Vagina (tissue), 2 donors: ENCODE measurements at places on chromosomes 11 and 22. TPM values are rescaled to one million over a fixed set of nuclear protein-coding genes. Genes with fewer than 3 reads are reported as not detected.

- DNase-seq: no peak
- no peak overlapping the region for H3K27ac ChIP-seq
- H3K4me1 ChIP-seq: peaks cover 21% of the 10 kb centered on the region
- no peaks in the 10 kb centered on the region for H3K36me3 ChIP-seq
- H3K27me3 ChIP-seq: no peaks in the 10 kb centered on the region
Observed at GRCh38 chr11:118148240-118148639, 4.4 kb downstream of the SCN4B start.

GRCh38 chr22:26722159-26722558 lies 64.8 kb downstream of the MIAT start:
- no peaks in the 10 kb centered on the region for H3K27me3 ChIP-seq
- no peak overlapping the region for H3K27ac ChIP-seq
- H3K36me3 ChIP-seq: peaks cover 16% of the 10 kb centered on the region
- H3K4me1 ChIP-seq: no peaks in the 10 kb centered on the region
- no peak overlapping the region for H3K4me3 ChIP-seq
- DNase-seq: no peak

GRCh38 chr11:66190786-66191185 lies 77.7 kb upstream of the RAB1B start:
- no peaks in the 10 kb centered on the region for H3K36me3 ChIP-seq
- no peak overlapping the region for H3K27ac ChIP-seq
- no peak for DNase-seq
- no peaks in the 10 kb centered on the region for H3K27me3 ChIP-seq
- no peaks in the 10 kb centered on the region for H3K4me1 ChIP-seq
- no peak overlapping the region for H3K4me3 ChIP-seq

DNA sequence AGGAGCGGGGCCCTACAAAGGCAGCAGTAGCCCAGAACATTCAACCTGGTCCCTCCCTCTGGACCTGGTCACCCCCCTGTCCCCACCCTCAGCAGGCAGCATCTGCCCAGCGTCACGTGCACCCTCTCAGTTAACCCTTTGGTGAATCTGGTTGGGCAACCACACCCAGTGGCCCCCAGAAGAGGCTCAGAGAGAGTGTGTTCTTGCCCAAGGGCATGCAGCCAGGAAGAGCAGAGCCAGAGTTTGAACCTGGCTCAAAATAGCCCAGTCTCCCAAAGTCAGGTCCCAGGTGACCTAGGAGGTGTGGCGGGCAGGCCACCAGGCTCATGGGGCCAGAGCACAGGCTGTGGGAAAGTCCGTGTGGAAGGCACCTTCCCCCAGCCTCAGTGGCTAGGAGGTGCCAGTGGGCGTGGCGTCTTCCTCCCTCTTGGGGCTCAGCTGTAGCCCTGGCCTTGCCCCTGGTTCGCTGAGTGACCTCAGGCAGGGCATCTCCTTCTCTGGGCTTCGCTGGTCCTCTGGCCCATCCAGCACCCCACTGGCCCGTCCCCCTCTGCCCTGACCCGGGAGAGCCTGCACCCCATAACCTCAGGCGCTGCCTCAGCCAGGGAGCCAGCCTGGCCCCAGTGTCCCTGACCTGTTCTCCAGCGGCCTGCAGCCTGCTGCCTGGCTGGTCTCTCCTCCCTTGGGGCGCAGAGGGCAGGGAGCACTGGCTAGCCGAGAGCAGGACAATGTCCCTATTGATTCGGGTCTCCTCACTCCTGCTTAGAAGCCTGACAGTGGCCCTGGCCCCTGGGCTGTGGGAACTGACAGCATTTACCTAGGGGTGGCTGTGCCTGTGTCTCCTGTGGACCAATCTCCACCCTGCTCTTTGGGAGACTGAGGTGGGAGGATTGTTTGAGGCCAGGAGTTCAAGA lies 7.0 kb downstream of the ALDH3B1 start:
- no peak for DNase-seq
- H3K27me3 ChIP-seq: no peaks in the 10 kb centered on the region
- no peaks in the 10 kb centered on the region for H3K36me3 ChIP-seq
- H3K27ac ChIP-seq: no peak overlapping the region
- no peak overlapping the region for H3K4me3 ChIP-seq

- peak overlapping the region; percentile 89 for H3K27ac ChIP-seq
- no peaks in the 10 kb centered on the region for H3K36me3 ChIP-seq
- no peak overlapping the region for H3K4me3 ChIP-seq
- DNase-seq: no peak
- no peaks in the 10 kb centered on the region for H3K27me3 ChIP-seq
Observed at GRCh38 chr11:76752321-76753143, 30.6 kb upstream of the TSKU start.

- no peaks in the 10 kb centered on the region for H3K36me3 ChIP-seq
- no peak overlapping the region for H3K4me3 ChIP-seq
- DNase-seq: no peak
- no peaks in the 10 kb centered on the region for H3K27me3 ChIP-seq
- no peaks in the 10 kb centered on the region for H3K4me1 ChIP-seq
Observed at GRCh38 chr22:33083212-33083611, 25.0 kb upstream of the SYN3 start.

GRCh38 chr11:104965735-104966134 lies 2.6 kb downstream of the CASP4 start:
- DNase-seq: no peak
- no peaks in the 10 kb centered on the region for H3K27me3 ChIP-seq
- H3K4me3 ChIP-seq: no peak overlapping the region
- peaks cover 43% of the 10 kb centered on the region for H3K4me1 ChIP-seq
- H3K36me3 ChIP-seq: no peaks in the 10 kb centered on the region
- H3K27ac ChIP-seq: no peak overlapping the region

DNA sequence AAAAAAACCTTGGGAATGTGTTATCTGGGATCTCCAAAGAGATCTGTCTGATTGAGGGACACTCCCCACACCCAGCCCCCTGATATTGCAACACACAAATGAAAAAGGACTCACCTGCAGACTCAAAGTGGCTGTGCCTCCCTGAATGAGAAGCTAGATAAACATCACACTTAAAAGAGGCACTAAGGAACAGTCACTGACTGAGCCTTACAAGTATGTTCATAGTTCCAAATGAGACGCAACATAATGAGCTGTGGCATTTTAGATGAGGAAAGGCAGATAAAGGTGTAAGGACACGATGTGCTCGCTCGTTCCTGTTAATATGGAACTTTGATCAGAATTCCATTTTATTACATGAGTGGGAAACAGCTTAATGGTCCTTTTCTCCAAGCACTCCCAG lies 21.0 kb upstream of the CFAP300 start:
- H3K4me1 ChIP-seq: peaks cover 5% of the 10 kb centered on the region
- no peak for DNase-seq
- H3K27me3 ChIP-seq: no peaks in the 10 kb centered on the region
- no peak overlapping the region for H3K27ac ChIP-seq
- no peaks in the 10 kb centered on the region for H3K36me3 ChIP-seq

DNA sequence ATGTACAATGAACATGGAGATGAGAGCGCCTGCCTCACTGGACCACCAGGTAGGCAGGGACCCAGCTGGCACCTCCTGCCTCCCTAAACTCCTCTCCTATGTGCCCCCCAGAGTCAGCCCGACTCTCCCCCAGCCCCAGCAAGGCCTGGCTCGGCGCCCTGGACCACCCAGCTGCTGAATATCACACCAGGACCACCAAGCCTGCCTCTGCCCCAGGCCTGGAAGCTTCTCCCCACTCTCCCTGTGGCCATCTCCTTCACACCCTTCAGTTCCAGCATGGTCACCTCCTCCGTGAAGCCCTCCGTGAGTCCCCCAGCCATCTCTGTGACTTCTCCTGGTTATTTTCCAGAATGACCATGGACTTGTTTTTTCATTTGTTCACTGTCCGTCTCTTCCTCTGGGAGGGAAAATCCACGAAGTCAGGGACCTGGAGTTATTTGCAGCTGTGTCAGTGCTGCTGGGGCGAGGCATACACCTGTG lies 6.4 kb upstream of the LSP1 start:
- DNase-seq: no peak
- no peaks in the 10 kb centered on the region for H3K36me3 ChIP-seq
- no peak overlapping the region for H3K27ac ChIP-seq
- H3K27me3 ChIP-seq: no peaks in the 10 kb centered on the region
- peaks cover 15% of the 10 kb centered on the region for H3K4me1 ChIP-seq

DNA sequence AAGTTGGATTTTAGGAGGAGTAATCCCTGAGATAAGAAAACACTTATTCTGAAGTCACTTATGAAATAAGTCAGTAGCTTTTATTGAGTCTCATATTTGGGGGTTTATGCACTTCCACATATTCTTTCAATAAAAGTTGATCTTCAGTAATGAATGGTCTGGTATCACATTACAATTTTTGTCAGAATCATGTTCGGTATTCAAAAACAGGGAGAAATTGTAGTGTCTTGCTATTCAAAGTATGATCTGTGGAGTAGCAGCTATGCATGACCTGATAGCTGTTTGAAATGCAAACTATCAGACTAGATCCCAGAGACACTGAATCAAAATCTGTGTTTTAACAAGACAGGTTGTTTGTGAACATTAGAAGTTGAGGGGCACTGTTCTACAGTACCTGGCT lies 857.6 kb downstream of the METTL15 start:
- H3K4me1 ChIP-seq: no peaks in the 10 kb centered on the region
- no peak overlapping the region for H3K4me3 ChIP-seq
- no peaks in the 10 kb centered on the region for H3K27me3 ChIP-seq

DNA sequence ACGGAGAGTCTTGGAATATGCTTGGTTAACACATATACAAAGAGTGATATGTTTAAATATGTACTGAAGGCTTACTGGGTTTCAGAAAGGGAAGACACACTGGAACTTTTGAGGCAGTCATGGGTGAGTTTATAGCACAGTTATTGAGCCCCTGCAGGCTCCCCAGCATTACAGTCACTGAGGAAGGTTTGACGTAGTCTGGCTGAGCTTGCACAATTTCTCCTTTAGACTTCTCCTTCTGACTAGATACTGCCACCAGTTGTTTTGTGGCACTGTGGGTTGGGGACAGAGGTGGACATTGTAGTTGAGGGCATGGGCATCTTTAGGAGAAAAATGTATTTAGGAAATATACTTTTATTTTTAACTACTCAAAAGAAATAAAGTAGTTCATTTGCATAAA lies 285.4 kb downstream of the C11orf87 start:
- no peaks in the 10 kb centered on the region for H3K4me1 ChIP-seq
- no peak for DNase-seq
- H3K36me3 ChIP-seq: no peaks in the 10 kb centered on the region
- H3K27ac ChIP-seq: no peak overlapping the region
- H3K4me3 ChIP-seq: no peak overlapping the region

GRCh38 chr11:73173755-73174494 lies 31.8 kb upstream of the FCHSD2 start:
- no peaks in the 10 kb centered on the region for H3K27me3 ChIP-seq
- no peak for DNase-seq
- H3K36me3 ChIP-seq: no peaks in the 10 kb centered on the region
- H3K4me3 ChIP-seq: no peak overlapping the region
- H3K4me1 ChIP-seq: peaks cover 23% of the 10 kb centered on the region

DNA sequence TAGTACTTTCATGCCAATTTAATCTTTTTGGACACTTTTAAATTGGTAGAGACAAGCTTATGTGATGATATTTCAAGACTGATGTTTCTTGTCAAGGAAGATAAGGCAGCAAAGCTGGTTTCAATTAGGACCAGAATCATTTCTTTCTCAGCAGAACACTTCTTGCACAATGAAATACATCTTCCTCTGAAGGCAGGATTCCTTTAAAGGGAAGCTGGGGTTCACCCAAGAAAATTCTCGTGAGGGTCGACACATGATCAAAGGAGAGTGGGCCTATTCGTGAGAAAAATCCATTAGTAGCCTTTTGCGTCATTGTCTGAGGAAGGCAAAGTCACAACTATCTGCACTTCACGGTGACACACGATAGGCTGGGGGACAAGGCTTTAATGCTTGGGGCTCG lies 17.6 kb downstream of the TTC12 start:
- no peaks in the 10 kb centered on the region for H3K27me3 ChIP-seq
- peak overlapping the region; percentile 52 for H3K27ac ChIP-seq
- H3K4me1 ChIP-seq: peaks cover 6% of the 10 kb centered on the region
- H3K4me3 ChIP-seq: no peak overlapping the region
- DNase-seq: no peak

- H3K4me1 ChIP-seq: peaks cover 8% of the 10 kb centered on the region
- no peak overlapping the region for H3K27ac ChIP-seq
- no peak overlapping the region for H3K4me3 ChIP-seq
- no peaks in the 10 kb centered on the region for H3K27me3 ChIP-seq
Observed at GRCh38 chr22:29707010-29707409, 12.8 kb upstream of the CABP7 start.

DNA sequence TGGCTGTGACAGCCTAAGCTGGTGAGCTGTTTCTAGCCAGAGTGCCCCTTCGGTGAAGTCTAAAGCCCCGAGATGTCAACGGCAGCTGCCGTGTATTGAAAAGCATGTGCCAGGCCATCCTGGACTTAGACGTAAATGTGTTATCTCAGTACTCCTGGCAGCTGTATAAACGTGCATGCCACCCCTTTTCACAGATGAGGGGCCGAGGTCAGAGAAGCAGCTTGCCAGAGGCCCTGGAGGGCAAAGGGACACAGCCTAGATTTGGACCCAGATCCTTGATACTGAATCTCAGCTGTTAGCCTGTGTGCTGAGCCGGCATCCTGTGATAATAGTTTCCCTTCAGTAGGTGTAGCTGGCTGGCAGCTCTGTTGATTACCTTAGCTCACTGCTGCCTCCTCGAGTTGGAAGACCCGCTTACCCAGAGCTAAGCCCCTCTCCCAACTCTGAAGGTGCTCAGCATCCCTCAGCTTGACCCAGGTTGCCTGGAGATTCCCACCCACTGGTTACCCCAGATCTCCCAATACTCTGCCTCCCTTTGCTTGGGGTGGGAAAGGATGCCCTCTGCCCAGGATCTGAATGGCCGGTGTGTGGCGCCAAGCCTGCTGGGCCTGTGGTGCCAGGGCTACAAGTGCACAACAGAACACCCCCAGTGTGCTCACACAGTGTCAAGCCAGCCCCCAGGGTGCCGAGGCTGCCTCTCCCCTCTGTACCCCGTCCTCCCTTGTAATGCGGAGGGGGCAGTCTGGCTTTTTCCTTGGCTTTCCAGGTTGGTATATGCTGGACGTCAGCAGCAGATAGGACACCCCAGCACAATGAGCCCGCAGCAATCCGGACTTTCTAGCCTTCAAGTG lies 59.8 kb upstream of the WNT7B start:
- no peak for DNase-seq
- peak overlapping the region; percentile 81 for H3K4me3 ChIP-seq
- no peaks in the 10 kb centered on the region for H3K36me3 ChIP-seq
- no peaks in the 10 kb centered on the region for H3K27me3 ChIP-seq

GRCh38 chr22:23233752-23234408 lies 53.6 kb downstream of the BCR start:
- no peaks in the 10 kb centered on the region for H3K36me3 ChIP-seq
- H3K27me3 ChIP-seq: no peaks in the 10 kb centered on the region
- H3K4me1 ChIP-seq: peaks cover 50% of the 10 kb centered on the region
- no peak overlapping the region for H3K27ac ChIP-seq

MIOX gene
- not detected for total RNA-seq

NLRX1 gene
- 15.5 TPM for total RNA-seq

TMEM41B gene
- 18.9 TPM for total RNA-seq

OSBP gene
- total RNA-seq: 40.5 TPM

FAT3 gene
- total RNA-seq: 9.6 TPM

PATE4 gene
- not detected for total RNA-seq

LRRC56 gene
- total RNA-seq: 0.49 TPM

TPBGL gene
- total RNA-seq: 1.7 TPM

OR4A47 gene
- total RNA-seq: not detected

TRIM6 gene
- 3.9 TPM for total RNA-seq

CST6 gene
- 5.6 TPM for total RNA-seq
